C1 segment of cervical spinal cord (tissue), 14 donors: ENCODE measurements at places on chromosomes 6 and 20.

DNA sequence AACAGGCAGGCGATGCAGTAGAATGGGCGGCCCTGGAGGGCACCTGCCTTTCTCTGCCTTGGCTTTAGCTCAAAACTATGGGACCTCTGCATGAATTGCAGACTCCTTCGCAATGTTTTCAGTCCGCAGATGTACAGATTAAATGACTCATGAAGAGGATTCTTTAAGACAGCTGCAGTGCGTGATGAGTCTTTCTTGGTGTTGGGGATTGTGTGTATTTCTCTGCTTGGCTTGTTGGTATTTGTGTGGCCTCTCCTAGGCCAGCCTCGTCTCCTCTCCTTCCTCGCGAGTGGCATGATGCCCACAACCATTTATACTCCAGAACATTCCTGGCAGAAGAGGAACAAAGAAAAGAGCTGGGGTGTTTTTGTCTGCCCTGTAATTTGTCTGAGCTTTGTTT, 110.6 kb downstream of the SYNDIG1 start:
- no peak for DNase-seq

- no peak for DNase-seq
Measured at GRCh38 chr6:44833248-44833647, 445.7 kb downstream of the CDC5L start.

DNA sequence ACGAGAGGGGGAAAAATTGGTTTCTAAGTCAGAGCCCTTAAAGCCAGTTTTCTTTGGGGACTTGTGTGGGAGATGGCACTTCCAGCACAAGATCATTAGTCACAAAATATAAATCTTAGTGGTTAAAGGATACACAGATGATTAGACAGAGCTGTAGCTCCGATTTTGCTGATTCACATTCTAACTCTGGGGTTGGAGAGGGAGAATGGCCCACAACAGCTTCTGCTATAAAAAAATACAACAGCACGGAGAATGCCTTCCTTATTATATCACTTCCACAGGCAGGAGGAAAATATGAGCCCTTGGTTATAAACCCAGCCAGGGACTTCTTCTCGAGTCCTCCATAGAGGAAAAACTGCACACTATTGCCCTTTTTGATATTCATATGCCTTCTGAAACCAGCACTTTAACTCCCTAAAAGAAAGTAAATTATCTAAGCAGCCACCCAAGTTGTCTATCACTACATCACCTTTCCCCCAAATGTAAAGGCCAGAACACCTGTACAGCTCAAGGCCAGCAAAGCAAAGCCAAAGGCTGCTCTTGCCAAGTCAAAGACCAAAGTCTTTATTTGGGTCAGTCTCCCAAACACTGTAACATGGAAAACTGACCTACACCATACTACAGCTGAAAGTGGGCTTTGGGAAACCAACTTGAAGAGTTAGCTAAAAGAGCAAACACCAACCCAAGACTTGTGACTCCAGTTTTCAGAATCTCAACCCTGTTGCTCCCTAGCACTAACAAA, 10.4 kb downstream of the MRPL14 start:
- DNase-seq: no peak

DNA sequence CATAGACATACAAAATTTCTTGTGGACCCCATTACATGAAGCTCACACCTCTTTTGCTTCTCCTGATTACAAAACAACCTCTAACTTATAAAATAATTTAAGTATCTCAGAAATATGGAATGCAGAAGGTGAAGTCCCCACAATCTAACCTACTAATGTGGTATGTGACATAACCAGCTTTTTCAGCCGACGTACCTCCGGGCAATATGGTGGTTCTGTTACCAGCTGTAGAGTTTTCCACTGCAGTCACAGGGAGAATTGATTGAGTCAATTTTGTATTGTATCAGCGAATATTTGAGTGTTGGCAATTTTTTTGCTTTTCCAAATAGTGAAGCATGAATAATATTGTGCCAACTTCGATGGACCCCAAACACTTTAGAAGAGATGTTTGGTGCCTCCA, 15.7 kb upstream of the SPO11 start:
- no peak for DNase-seq

GRCh38 chr20:20137851-20138250, 85.5 kb downstream of the CFAP61 start:
- DNase-seq: no peak

- no peak for DNase-seq
Measured at GRCh38 chr6:78511009-78511408, 356.3 kb upstream of the IRAK1BP1 start.
